ENCODE measurements at places on chromosomes 4 and X. TPM values are rescaled to one million over a fixed set of nuclear protein-coding genes. Genes with fewer than 3 reads are reported as not detected.

Gene PDE6B
- 0.48 TPM for polyA plus RNA-seq

Gene INTU
- polyA plus RNA-seq: 2.0 TPM

Gene ETDB
- not detected for polyA plus RNA-seq

Gene RAB39B
- polyA plus RNA-seq: not detected

Gene NEUROG2
- polyA plus RNA-seq: not detected

Gene MAP7D2
- polyA plus RNA-seq: 0.43 TPM

Gene PTCHD1
- polyA plus RNA-seq: 0.05 TPM

Gene MAGEC2
- not detected for polyA plus RNA-seq

Gene MXD4
- 29.9 TPM for polyA plus RNA-seq

Gene GABRE
- 1.1 TPM for polyA plus RNA-seq

Gene CXCL6
- polyA plus RNA-seq: 0.04 TPM

Gene EGFL6
- polyA plus RNA-seq: not detected

Gene POU3F4
- not detected for polyA plus RNA-seq

Gene AMTN
- polyA plus RNA-seq: not detected

Gene GABRG1
- under 0.01 TPM for polyA plus RNA-seq

Gene CC2D2A
- polyA plus RNA-seq: 2.3 TPM

Gene PAGE1
- polyA plus RNA-seq: not detected

Gene GAGE12F
- polyA plus RNA-seq: not detected

Gene FRMD7
- not detected for polyA plus RNA-seq

Gene NUP62CL
- 0.18 TPM for polyA plus RNA-seq

Gene ATP6AP2
- 27.5 TPM for polyA plus RNA-seq

Gene PCYT1B
- polyA plus RNA-seq: 0.04 TPM

Gene CENPVL2
- polyA plus RNA-seq: not detected

Gene FAM120C
- 7.6 TPM for polyA plus RNA-seq

Gene CENPE
- 0.25 TPM for polyA plus RNA-seq

Gene GPC4
- polyA plus RNA-seq: 10.4 TPM

Gene WDR45
- 99.4 TPM for polyA plus RNA-seq

Gene PLRG1
- polyA plus RNA-seq: 36.4 TPM

Gene SPANXN4
- not detected for polyA plus RNA-seq

Gene SMIM43
- polyA plus RNA-seq: 0.03 TPM

Gene MAGEA11
- polyA plus RNA-seq: not detected

Gene IL21
- not detected for polyA plus RNA-seq

Gene CWH43
- polyA plus RNA-seq: not detected

Gene GAGE1
- polyA plus RNA-seq: not detected

Gene DRD5
- not detected for polyA plus RNA-seq

Data from psoas muscle (tissue), 8 donors.